ENCODE measurements at places on chromosomes 2 and 18.

DNA sequence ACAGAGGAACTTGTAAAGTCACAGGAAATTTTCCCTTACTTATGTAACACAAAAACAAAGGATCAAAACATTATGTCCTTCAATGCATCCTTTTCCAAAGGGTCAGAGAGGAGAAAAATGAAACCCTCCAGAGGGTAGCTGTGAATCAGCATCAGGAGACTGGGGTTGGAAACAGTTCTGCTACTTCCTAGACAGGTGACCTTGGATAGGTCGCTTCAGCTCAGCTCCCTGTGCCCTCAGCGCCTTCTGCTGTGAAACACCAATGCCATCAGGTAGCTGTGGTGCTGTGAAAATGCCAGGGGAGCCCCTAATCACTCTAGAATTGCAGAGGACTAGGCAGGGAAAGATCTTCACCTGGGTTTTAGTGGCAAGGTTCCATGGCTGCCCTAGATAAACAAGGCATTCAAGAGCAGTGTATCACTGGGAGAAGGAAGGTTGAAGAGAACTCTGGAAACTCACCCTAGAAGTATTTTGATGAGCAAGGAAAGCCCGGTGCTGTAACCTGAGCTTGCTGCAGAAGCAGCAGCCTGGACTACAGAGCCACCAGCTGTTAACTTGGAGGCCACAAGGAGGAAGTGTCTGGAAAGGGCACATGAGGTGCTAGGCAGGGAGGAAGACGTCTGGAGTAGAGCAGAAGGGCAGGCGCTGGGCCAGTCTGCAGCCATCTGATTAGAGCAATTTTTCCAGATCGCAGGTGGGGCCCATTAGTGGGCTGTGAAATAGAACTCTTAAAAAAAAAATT is 100.7 kb upstream of the MCFD2 start:
- no peak for DNase-seq

DNA sequence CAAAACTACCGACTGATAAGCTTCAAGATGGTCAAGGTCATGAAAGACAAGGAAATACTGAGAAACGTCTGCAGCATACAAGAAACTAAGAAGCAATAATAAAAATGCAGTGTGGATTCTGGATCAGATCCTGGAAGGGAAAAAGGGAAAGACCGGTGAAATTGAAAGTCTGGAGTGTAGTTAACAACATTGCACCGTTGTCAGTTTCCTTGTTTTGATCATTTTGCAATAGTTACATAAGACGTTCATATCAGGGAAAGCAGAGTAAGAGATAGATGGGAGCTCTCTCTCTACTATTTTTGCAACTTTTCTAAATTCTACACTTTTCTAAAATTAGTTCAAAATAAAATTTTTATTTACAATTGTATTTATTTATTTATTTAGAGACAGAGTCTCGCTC is 15.0 kb upstream of the ZNF407 start:
- no peak for DNase-seq

- no peak for DNase-seq
Measured at GRCh38 chr2:101151859-101152271, 683 bp upstream of the TBC1D8 start.

- no peak for DNase-seq
Measured at GRCh38 chr2:121375621-121376159, 90.7 kb upstream of the TFCP2L1 start.

DNA sequence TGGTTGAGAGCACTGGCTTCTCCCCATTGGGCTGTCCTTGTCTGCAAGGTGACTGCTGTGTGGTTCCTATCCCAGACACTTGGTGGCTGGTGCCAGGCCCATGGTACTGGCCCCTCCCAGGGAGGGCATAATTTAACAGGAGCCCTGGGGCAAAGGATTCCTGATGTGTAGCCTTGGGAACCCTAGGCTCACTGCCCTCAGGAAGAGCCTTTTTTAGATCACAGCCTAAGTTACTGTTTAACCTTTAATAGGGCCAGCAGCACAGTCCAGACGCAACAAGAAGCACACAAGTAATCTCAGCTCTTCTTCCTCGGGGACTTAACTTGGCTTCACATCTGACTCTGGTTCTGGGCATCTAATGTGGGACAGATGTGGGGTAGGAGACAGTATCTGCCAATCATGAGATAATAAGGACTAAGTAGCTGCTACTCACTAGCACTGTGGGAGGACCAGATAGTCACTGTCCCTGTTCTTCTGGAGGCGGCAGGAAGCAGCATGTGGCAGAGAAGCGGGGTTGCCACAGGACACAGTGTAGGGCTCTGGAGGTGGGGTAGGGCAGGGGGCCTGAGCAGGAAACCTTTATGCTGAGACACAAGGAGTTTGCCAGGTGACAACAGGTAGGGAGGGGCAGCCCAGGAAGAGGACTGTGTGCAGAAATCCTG is 136.3 kb downstream of the TMEM17 start:
- no peak for DNase-seq

DNA sequence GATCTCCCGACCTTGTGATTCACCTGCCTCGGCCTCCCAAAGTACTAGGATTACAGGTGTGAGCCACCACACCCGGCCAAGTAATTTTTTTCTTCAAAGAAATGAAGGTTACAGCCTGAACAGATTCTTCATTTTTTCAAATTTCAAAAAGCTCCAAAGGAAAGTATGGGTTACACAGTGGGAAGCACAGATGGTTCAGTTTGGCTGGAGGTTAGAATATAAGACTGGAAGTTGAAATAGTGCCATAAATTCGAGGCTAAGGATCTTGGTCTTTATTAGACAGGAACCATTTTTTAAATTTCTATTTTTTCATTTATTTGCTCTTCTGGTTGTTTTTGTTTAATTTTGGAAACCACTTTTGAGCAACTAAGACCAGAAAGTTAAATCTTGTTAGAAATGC is 120.0 kb downstream of the STK39 start:
- DNase-seq: no peak

GRCh38 chr18:37396971-37397720 is 168.5 kb downstream of the CELF4 start:
- DNase-seq: no peak

- DNase-seq: no peak
Measured at GRCh38 chr18:70418546-70419311, 129.9 kb downstream of the SOCS6 start.

DNA sequence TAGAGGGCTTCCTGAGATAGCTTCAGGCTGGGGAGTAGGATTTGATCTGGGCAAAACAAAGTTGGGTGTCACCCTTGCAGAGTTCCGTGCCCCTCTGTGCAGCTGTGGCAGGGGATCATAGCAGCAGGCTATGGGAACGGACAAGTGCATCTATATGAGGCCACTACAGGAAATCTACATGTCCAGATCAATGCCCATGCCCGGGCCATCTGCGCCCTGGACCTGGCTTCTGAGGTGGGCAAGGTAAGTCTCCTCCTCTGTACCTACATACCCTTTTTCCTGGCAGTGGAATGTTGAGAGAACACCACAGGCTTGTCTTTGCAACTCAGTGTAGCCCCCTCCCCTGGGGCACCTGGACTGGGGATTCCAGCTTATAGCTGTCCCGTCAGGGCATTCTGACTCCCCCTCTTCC is 3.5 kb downstream of the WDR54 start:
- DNase-seq: no peak

DNA sequence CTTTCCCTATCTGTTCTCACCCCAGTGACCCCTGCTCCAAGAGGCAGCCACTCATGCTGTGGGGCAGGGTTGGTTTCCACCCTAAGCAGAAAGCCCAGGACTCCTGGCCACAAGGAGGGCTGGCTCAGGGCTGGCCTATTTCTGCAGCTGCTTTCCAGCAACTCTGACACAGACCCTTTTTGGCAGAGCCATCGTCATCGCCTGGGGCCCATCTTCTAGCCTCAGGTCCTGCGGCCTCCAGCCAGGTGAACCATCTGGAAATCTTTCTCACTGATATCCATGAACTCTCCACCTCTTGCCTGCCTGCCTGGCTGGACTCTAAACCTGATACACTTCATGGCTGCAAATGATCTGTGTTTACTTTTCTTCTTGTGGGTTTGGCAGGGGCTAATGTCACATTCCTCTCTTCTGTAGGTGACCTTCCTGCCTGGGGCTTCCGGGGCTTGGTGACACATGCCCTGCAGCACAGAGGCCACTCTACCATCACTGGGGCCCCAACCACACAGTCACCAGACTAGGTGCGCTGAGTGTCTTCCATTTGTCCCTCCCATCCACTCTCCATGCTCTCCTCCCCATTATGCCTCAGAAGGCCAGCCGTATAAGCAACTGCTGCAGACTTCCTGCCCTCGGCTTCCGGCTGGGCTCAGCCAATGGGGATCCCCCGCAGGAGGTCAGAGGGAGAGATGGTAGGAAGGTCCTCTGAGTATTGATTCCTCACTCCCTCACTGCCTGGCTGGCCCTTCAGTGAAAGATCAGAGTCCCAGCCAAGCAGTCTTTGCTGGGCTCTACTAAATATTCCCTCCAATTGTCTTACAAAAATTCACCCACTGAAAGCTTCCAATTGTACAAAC is 9.7 kb upstream of the COPS8 start:
- DNase-seq: no peak

DNA sequence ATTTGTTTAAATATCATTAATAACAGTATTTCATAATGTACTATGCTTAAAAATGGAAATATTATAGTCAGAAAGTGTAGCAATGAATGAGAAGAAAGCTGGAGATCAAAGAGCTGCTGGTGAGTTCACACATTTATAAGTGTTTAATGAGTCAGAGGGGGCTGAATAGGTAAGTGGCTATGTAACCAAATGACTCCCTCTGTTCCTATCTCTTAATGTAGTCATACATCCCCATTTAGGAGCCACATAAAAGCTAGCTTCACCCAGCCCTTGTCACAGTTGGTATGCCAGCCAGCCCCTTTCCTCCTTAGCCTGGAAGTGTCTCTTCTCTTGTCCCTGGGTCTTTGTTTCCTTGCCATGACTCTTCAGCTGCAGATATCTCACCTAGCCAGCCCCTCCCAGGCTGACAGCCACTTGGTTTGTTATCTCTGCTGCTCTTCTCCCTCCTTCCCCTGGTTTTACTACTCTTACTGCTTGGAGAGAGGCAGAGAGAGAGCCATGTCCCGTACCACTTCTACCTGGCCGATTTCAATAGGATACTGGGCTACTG is 438.6 kb upstream of the HNMT start:
- no peak for DNase-seq

- peak; percentile 26 for DNase-seq
Measured at GRCh38 chr2:54579682-54580620, 123.8 kb downstream of the SPTBN1 start.

DNA sequence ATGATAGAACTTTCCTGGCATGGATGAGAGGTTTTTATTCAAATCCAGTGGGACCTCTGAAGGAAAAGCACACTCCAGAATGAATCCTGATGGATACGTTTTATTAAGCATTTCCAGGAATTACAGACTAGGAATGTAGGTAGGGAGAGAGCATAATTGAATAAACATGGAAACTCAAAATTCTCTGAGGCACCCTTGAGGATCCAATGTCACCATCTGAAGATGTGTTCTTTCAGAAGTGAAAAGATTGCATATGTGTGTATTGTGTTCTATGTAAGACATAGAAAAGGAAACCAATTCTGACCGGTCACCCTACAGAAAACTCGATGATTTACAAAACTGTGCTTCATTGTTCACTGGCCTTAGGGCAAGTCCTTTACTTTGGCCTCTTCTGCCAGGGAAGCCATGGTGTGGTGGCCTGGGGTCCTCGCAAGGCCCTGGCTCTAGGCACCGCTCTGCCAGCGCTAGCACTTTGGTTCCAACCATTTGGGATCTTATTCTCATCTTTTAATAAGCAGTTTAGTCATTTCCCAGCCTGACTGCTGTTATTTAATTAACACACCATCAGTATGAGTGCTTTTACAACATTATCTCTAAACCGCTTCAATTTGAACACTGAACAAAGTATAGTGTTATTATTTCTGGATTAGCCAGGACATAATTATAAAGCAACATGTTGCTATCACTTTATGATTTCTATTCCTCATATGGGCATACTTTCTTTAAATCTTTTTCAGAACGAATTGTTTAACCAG is 4.5 kb upstream of the GKN1 start:
- no peak for DNase-seq

DNA sequence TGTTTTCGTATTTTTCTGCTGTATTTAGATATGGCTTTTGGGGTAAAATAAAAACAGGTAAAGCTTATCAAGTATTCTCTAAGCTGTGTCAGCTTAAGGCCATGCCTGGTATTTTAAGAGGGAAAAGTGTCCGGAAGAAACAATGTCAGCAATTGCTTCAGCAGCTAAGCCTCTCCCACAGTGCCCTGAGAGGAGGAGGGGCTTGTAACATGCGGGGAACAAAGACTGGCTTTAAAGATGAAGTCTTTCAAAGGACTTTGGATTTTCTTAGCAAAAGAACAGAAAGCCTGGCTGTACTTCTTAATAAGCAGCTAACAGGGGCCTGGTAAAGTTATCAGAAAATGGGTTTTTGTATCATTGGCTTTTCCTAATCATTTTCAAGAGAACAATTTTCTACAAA is 102.8 kb downstream of the PXDN start:
- no peak for DNase-seq

GRCh38 chr2:33531549-33532059 is 55.2 kb downstream of the RASGRP3 start:
- DNase-seq: no peak

GRCh38 chr18:48780913-48781162 is 169.9 kb downstream of the SMAD7 start:
- DNase-seq: no peak

- no peak for DNase-seq
Measured at GRCh38 chr18:7614042-7614441, 46.9 kb downstream of the PTPRM start.

GRCh38 chr2:46326231-46326980 is 29.2 kb downstream of the EPAS1 start:
- DNase-seq: no peak

DNA sequence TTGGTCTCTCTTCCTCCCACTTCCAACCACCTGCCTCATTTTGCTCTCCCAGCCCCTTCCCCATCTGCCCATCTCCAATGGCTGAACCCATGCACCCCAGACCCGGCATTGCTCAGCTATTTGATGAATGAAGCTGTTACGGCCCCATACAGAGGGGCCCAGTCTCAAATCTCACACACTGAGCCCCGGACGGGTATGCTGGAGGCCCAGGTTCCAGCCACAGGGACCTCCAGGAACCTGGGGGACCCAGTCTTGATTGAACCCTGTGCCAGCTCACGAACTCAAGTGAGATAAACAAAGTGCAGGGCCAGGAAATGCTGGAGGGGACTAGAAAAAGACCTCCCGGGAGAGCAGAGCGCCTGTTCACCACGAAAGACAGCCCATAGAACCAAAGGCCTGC is 63.4 kb upstream of the TEX51 start:
- DNase-seq: no peak

- DNase-seq: no peak
Measured at GRCh38 chr18:55384551-55385275, 203.3 kb downstream of the TCF4 start.

- no peak for DNase-seq
Measured at GRCh38 chr2:25338401-25338800, 3.3 kb downstream of the DNMT3A start.

DNA sequence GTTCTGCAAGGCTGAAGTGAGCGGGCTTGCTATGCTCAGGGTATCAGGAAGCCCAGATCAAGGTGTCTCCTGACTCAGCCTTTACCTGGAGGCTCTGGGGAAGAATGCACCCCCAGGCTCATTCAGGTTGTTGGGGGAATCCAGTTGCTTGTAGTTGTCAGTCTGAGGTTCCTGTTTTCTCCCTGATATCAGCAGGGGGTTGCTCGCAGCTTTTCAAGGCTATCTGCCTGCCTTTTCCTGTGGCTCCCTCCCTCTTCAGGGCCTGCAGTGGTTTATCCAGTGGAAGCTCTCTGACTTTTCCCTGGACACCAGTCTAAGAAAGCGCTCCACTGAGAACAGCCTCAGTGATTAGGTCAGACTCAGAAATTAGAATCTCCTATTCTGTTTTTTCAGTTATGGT is 116.6 kb downstream of the PTPRM start:
- no peak for DNase-seq
